ENCODE measurements at places on chromosomes 3 and 15.

DNA sequence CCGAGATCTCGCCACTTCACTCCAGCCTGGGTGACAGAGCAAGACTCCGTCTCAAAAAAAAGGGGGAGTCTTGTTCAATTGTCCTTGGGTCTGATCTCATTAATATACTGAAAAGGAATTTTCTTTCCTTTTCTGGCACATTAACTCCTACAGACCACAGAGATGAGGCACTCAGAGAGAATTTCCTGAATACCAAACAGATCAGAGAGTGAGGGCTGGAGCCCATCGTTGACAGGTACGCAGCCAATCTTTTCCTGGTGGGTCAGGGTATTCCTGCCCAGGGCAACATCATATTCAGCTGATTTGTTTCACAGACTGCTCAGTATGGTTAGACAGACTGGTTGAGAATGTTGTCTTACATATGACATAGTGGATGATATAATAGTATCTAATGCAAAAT is 82.8 kb upstream of the TNFSF10 start:
- no peak for DNase-seq

DNA sequence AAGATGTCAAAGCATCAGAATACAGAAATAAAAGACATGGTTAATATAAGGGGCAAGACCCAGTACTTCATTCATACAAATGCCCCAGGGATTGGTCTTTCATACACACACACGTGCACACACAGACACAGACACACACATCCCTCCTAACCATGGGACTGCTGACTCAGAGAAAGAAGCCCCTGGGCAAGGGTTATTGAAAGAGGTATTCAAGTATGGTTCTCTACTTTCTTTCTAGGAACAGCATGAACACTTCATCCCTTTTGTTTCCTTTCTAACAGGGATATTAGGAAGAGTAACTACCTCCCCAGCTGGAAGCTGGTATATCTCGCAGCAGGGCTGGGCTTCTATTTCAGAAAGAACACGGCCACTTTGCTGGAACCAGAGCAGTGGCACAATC is 33.2 kb upstream of the ZFAND6 start:
- DNase-seq, result no peak

DNA sequence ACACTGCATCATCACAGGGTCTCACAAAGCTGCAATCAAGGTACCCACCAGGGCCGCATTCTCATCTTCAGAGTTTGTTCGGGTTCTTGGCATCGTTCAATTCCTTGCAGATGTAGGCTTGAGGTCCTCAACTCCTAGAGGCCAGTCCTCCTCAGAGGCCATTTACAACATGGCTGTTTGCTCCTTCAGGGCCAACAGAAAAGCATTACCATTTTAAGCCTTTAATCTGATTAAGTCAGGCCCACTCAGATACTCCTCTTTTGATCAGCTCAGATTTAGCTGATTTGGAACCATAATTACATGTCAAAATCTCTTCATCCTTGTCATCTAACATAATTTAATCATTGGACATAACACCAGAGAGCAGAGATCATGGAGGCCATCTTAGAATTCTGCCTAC is 55.4 kb downstream of the BFSP2 start:
- no peak for DNase-seq

DNA sequence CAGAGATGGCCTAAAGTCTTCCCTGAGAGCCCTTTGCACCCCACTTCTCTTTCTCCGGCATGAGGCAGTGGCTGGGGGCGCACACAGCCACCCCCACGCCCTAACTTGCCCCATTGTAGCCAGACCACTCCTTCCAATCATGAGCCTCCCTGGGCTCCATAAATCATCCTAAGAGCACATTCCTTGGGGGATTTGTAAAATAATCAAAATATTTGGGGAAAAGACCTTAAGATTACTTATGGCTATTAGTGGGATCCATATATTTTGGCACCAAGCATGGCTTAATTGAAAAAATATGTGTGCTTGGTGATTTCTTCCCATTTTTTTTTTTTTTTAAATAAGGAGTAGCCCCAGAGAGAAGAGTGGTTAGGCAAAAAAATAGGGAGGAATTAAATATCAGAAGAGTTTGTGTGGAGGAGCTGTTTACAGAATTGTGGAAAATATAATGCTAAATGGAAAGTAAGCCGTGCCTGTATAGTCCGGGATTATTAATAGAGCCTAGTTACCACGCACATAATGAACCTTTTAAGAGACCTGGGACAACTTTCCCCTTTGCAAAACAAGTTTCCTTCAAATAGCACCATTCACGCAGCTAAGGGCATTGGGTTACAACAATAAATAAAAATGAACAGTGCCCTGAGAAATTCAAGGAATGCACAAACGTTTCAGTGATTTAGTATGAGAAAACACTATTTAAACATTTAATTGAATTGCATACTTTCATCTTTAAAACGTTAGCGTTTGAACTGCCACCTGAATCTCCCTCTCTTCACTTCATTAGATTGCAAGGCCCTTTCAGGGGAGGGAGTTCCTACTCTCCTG is 46.1 kb downstream of the SMAD6 start:
- DNase-seq, result no peak

- DNase-seq, result no peak
These were observed 33.9 kb downstream of the GRAMD2A start for GRCh38 chr15:72163719-72164118.

GRCh38 chr15:29990954-29991353 is 91.8 kb upstream of the GOLGA8J start:
- DNase-seq, result no peak

- no peak for DNase-seq
These were observed 2.5 kb upstream of the DNAH12 start for GRCh38 chr3:57546616-57547015.

DNA sequence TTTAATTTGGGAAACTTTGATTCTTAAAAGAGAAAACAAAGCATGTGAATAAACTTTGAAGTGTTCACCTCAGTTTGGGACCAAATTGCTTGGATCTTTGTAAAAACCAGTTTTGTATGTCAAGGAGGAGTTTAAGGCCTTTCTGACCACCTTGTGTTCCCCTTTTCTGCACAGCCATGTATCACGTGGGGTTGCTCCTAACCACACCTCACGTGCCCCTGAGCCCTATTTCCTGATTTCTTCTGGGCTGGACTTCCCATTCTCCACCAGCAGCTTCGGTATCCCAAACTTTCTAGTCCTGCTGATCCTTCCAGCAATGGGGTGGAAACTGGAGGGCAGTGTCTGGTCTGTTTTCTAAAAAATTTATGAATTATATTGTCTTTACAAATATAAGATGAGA is 76.4 kb upstream of the STT3B start:
- DNase-seq, result no peak

GRCh38 chr3:193190146-193190786 is 50.8 kb upstream of the PLAAT1 start:
- DNase-seq, result no peak

- no peak for DNase-seq
These were observed 39.2 kb downstream of the DUT start for GRCh38 chr15:48370460-48370859.

DNA sequence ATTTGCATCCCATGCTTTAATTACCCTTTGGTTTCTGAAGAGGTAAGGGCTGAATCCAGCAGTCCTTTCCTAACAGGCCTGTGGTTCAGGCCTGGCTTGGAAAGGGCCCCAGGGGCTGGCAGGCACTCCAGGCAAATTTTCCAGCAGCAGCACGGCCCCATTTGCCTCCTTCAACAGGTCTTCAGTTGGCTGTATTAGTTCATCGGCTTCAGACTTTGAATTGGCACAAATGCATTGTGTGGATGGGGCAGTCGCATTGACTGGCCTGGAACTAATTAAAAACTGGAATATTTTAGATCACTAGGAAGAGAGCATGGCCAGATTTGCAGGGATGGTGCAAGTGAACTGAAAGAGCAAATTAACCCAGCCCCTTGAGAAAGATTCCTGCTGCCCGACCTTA is 207.8 kb upstream of the MCTP2 start:
- DNase-seq, result no peak

DNA sequence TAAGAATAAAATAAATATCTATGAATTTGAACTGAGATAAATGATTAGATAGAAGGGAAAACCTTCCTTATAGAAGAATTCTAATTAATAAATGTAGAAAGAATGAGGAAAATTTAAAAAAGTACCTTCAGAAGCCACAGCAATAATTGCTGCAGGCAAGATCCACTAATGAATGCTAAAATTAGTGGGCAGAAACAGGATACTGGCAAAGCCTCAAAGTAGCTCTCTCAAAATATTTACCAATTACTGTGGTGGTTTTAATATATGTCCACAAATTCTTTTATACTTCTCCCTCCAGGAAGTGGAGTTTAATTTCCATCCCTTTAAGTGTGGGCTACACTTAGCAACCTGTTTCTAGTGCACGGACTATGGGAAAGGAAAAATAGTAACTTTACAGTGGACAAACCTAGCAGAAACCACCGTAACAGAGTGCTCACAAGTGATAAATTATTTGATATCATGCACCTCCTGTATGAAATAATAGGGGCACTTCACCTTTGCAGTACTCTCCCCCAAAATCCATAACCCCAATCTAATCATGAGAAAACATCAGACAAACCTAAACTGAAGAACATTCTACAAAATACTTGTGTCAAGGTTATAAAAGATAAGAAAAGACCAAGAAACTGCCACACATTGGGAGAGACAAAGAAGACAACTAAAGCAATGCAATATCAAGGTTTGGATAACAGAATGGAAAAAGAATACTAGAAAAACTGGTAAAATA is 6.8 kb downstream of the PEAK1 start:
- DNase-seq, result no peak

DNA sequence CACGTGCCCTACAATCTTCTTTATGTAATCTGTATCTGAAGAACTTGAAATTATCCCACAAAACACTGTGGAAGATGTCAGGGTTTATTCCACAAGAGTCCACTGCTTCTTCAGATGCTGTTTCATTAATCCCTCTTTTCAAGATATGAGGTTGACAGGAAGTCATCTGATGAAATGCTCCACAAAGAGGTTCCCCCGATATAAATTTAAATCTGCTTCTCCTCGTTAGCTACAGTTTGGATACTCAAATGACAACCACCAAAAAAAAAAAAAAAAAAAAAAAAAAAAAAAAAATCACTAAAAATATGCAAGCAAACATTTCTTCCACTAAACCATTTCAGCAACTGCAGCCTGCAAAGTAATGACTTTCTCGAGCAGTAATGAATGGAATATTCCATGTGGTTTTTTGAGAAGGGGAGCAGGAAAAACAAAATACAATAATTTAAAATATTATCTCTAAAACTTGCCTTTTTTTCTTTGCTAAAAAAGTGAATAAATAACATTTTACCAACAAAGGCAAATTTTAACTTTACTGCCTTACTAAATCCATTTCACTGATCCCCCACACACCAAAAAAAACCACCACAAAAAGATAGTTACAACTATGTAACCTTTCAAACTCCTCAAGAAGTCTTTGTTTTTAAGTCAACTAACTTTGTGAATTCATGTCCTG is 37.8 kb downstream of the DLG1 start:
- no peak for DNase-seq

GRCh38 chr3:20870106-20870899 is 684.3 kb upstream of the SGO1 start:
- DNase-seq, result no peak

- no peak for DNase-seq
These were observed 59.5 kb upstream of the ZNF148 start for GRCh38 chr3:125434582-125435011.

GRCh38 chr3:100427699-100428098 is 26.4 kb downstream of the LNP1 start:
- no peak for DNase-seq

- no peak for DNase-seq
These were observed 105.7 kb upstream of the TRPM1 start for GRCh38 chr15:31207246-31207645.

DNA sequence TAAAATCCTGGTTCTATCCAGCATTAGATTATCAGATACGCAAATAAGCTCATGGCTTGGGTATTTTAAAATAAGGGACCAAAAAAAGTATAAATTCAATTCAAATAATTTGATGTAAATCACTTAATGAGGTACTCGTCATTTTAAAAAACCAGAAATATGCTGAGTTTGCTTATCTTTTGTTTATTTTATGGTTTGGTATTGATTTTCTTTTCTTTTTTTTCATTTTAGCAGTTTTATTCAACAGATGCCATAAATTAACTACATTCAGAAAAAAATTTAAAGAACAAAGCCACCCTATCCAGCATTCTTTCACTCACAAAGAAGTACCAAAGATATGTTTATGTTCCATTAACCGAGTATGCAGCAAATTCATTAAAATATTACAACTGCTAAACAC is 22.6 kb downstream of the DENND4A start:
- no peak for DNase-seq

- no peak for DNase-seq
These were observed 639 bp downstream of the MKRN3 start for GRCh38 chr15:23566071-23566554.

DNA sequence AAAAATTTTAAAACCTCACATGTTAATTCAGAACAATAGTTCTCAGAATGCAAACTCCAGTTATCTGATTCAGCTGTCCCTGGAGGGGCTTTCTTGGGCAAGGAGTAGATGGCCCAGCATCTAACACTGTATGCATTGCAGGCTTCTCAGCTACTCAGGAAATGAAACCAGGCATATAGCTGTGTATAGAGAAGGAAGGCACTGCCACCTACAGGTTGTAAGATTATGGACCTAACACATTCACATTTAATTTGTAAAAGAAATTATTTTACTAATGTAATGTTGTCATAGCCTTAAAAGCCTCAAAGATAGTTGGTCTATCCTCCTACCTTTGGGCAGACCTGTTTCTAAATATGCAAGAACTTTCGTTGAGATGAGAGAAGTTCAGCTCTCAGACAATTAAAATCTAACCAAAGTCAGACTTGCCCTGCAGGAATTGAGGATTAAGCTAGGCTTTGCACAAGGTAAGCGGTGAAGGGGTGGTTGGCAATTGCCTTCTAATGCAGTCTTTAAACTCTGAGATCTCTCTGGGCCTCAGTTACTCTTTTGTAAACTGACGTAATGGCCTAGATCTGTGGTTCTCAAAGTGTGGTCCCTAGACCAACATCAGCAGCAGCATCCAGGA is 132.8 kb upstream of the SLC24A5 start:
- DNase-seq, result no peak

DNA sequence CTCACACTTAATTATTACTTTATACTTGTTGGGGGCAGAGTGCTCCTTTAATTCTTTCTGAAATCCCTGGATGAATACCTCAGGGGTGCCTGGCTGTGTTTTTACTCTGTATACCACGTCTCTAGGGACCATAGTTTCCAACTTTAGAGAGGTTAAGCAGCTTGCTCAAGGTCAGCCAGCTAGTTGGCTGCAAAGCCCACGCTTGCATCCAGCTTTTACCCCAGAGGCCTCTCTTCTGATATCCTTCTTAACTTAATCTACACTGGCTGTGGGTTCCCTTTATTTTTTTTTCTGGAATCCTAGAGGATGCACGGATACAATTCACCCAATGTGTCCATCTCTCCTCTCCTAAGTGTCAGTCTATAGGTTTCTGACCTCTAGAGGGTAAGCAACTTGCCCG is 1.4 kb downstream of the PDZRN3 start:
- no peak for DNase-seq

Measured in cortex of kidney (tissue), 1 donor.